ENCODE measurements at places on chromosomes 3 and 15.

GRCh38 chr15:100284701-100285100, 57.1 kb downstream of the ADAMTS17 start:
- no peak for DNase-seq

GRCh38 chr3:36248374-36248773, 131.9 kb upstream of the STAC start:
- DNase-seq = no peak

DNA sequence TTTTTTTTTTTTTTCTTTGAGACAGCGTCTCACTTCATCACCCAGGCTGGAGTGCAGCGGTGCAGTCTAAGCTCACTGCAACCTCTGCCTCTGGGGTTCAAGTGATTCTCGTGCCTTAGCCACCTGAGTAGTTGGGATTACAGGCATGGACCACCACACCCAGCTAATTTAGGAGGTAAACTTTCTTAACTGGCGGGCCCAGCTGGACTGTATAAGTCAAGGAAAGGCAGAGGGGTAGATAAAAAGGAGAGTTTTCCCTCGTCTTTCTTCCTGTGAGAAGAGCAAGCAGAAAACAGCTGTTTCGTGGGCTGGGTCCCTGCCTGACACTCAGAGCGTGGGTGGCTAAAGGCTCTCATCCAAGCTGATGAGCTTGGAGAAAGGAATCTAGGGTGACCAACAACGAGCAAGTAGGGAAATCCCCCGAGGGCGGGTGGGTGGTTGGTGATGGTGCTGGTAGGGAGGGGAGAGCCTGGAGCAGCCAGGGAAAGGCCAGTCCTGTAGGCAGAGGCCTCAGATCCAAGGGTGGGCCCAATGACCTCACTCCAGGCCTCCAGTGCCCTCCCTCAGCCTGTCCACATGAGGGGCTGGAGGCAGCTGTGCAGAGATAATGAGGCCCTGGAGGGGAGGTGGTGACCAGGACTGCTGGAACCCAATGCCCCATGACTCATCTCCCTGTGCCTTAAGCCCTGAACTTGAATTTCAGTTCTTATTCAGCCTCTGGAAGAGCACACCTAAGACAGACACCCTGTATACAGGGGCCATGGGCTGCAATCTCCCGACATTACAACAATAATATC, 43.1 kb upstream of the LIMD1 start:
- no peak for DNase-seq

GRCh38 chr15:48393645-48394506, 62.6 kb downstream of the DUT start:
- no peak for DNase-seq

DNA sequence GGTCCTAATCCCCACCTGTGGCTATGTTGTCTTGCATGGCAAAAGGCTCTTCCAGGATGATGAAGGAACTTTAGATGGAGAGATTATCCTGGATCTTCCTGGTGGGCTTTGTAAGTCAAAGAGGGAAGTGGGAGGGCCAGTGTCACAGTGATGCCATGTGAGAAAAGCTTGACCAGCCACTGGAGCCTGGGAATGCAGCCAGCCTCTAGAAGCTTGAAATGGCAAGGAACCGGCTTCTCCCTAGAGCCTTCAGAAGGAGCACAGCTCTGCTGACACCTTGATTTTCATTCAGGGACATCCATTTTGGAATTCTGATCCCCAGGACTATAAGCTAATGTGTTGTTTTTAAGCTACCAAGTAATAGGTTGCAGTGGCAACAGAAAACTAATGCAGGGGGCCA, 58.3 kb downstream of the CLEC3B start:
- DNase-seq = no peak

DNA sequence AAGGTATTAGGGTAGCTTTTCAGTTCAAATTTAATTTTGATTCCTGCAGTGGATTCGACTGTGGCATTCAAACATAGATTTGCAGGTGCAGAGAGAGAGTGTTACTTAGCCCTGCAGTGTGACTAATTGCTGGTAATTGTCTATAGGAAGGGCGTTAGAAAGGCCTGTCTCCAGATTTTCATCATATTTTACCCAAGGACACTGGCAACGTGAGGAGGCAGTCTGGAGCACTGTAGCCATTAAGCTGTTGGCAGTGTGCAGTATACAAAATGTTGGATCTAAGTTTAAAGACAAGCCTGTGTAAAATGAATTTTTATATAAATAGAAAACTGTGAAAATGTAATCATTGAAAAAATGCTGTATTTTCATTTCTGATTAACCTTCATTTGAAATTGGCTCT, 342.9 kb downstream of the CNTN4 start:
- DNase-seq = no peak

- DNase-seq = no peak
Measured at GRCh38 chr3:3209714-3210113, 30.2 kb upstream of the CRBN start.

- no peak for DNase-seq
Measured at GRCh38 chr15:94247789-94248638, 16.7 kb downstream of the MCTP2 start.

- no peak for DNase-seq
Measured at GRCh38 chr3:114877378-114878113, 269.5 kb downstream of the ZBTB20 start.

GRCh38 chr15:42604894-42605744, 29.7 kb downstream of the STARD9 start:
- DNase-seq = no peak

GRCh38 chr3:1661839-1662238, 436.8 kb upstream of the CNTN4 start:
- no peak for DNase-seq

GRCh38 chr3:119259821-119260220, 19.1 kb upstream of the B4GALT4 start:
- no peak for DNase-seq

GRCh38 chr3:48344867-48345507, 11.5 kb upstream of the SPINK8 start:
- no peak for DNase-seq

All from stimulated activated CD8-positive, alpha-beta memory T cell treated with anti-CD3 and anti-CD28 coated beads, Interleukin-7, amount 100 ng/mL, for 1 hour (primary cell).